Sigmoid colon (tissue), 7 donors: ENCODE measurements at places on chromosomes 2 and 18. TPM values are rescaled to one million over a fixed set of nuclear protein-coding genes. Genes with fewer than 3 reads are reported as not detected.

DNA sequence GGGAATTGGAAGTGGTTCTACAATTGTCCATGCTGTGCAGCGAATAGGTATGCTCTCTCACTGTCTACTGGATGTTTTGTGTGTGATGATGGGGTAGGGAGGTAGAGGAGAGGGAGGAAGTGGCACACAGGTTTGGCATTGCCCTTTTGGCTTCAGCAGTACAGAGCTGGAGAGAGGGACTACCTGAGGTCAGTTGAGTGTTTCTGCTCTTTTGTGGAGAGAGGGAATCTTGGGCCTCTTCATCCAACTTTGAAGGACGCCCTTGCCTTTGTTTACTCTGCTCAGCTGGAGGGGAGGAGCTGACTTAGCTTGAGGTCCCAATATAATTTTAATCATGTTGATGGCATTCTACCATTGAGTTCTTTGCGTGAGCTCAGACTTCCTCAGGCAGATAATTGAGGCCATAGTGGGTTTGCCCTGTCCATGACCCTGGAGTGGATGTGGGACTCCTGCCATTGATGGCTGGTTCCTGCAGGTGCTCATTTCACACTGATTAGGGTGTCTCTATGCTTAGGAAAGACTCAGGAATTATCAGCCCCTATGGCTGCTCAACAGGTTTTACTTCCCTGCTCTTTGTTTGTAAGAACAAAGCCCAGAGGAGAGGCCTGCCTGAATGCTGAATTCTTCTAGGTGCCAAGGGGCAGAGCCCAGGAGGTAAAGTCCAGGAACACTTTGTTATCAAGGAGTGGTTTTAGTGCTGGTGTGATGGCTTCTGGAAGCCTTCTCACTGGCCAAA is 7.2 kb downstream of the RPIA start:
- H3K27me3 ChIP-seq: no peaks in the 10 kb centered on the region
- DNase-seq: no peak
- H3K4me1 ChIP-seq: no peaks in the 10 kb centered on the region
- H3K36me3 ChIP-seq: peaks cover 43% of the 10 kb centered on the region
- no peak overlapping the region for H3K27ac ChIP-seq
- no peak overlapping the region for H3K4me3 ChIP-seq

DNA sequence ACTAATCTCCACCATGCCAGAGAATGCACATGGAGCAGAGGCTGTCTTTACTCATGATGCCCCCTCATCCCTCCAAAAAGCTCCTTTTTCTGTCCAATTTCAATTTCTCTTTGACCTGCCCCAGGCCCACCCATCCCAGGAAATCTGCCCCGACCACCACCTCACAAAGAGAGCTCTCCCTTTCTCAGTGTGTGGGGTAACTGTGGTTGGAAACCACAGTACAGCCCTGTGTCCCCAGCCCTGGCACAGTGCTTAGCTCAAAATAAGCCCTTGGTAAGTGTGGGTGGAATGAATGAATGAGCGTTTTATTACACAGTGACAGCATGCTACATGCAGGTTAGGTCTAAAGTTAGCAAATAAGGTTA is 43.7 kb upstream of the CAB39 start:
- no peaks in the 10 kb centered on the region for H3K4me1 ChIP-seq
- no peaks in the 10 kb centered on the region for H3K36me3 ChIP-seq
- no peaks in the 10 kb centered on the region for H3K27me3 ChIP-seq
- no peak overlapping the region for H3K27ac ChIP-seq
- no peak for DNase-seq
- no peak overlapping the region for H3K4me3 ChIP-seq

GRCh38 chr2:207320381-207321159 is 154.8 kb upstream of the KLF7 start:
- H3K36me3 ChIP-seq: no peaks in the 10 kb centered on the region
- H3K4me1 ChIP-seq: no peaks in the 10 kb centered on the region
- no peaks in the 10 kb centered on the region for H3K27me3 ChIP-seq
- no peak overlapping the region for H3K4me3 ChIP-seq

The CCL20 gene
- total RNA-seq: not detected

The HRH4 gene
- total RNA-seq: not detected
